ENCODE measurements at places on chromosomes 12 and 14. TPM values are rescaled to one million over a fixed set of nuclear protein-coding genes. Genes with fewer than 3 reads are reported as not detected.

GPX2 gene
- 1,067 TPM for polyA plus RNA-seq

GLT1D1 gene
- polyA plus RNA-seq, result 14.6 TPM

ERH gene
- 49.2 TPM for polyA plus RNA-seq

GPR84 gene
- not detected for polyA plus RNA-seq

CCDC175 gene
- polyA plus RNA-seq, result not detected

EML5 gene
- 0.09 TPM for polyA plus RNA-seq

GARIN6 gene
- polyA plus RNA-seq, result not detected

TMEM132D gene
- 0.01 TPM for polyA plus RNA-seq

POTEG gene
- polyA plus RNA-seq, result not detected

SLC17A8 gene
- polyA plus RNA-seq, result 0.20 TPM

- no peaks in the 10 kb centered on the region for H3K4me1 ChIP-seq
- no peak overlapping the region for H3K4me3 ChIP-seq
- H3K27me3 ChIP-seq, result no peaks in the 10 kb centered on the region
- DNase-seq, result no peak
- no peaks in the 10 kb centered on the region for H3K36me3 ChIP-seq
Measured at GRCh38 chr14:90105756-90106155, 44.0 kb downstream of the KCNK13 start.

GRCh38 chr12:56953314-56953713, 4.1 kb downstream of the RDH16 start:
- DNase-seq, result peak; percentile 25
- peaks cover 54% of the 10 kb centered on the region for H3K36me3 ChIP-seq
- peaks cover 11% of the 10 kb centered on the region for H3K4me1 ChIP-seq

- H3K27ac ChIP-seq, result peak overlapping the region; percentile 86
- DNase-seq, result no peak
- no peak overlapping the region for H3K4me3 ChIP-seq
- H3K36me3 ChIP-seq, result no peaks in the 10 kb centered on the region
- peaks cover 9% of the 10 kb centered on the region for H3K4me1 ChIP-seq
Measured at GRCh38 chr12:27193854-27194544, 50.1 kb upstream of the STK38L start.

DNA sequence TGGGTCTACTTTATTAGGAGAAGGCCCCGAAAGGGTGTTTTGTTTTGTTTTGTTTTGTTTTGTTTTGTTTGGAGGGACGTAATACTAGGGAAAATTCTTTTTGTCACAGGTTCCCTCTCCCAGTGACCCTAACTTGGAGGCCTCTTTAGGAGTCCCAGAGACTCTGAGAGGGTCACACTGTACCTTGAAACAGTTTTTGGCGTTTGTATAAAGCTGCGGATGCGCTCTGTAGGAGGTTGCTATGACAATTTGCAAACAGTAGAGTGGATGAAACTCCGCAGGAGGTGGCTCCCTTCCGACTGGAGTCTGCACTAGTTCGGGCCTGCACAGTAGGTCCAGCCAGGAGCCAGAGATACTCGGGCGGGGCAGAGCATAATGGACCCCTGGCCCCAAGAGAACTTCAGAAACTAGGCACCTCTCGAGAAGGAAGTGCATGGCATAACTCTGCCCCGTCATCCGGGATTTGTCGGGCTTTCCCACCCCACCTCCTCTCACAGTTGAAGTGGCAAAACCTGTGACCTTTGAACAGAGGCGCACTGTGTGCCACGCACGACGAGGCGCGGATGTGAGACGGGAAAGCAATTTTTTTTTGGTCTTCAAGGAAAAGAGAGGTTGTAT, 1.3 kb upstream of the DYRK2 start:
- no peak for DNase-seq
- H3K36me3 ChIP-seq, result no peaks in the 10 kb centered on the region
- peak overlapping the region; percentile 71 for H3K27ac ChIP-seq
- no peaks in the 10 kb centered on the region for H3K27me3 ChIP-seq

DNA sequence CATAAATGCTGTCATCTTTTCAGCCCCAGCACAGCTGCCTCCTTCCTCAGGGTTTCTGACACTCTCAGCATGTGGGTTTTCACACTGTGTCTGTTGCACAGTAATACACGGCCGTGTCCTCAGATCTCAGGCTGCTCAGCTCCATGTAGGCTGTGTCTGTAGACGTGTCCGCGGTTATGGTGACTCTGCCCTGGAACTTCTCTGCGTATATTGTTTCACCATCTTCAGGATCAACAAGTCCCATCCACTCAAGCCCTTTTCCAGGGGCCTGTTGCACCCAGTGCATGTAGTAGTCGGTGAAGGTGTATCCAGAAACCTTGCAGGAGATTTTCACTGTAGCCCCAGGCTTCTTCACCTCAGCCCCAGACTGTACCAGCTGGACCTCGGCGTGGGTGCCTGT, 1210.6 kb downstream of the TMEM121 start:
- DNase-seq, result no peak
- no peak overlapping the region for H3K4me3 ChIP-seq
- no peaks in the 10 kb centered on the region for H3K4me1 ChIP-seq
- no peaks in the 10 kb centered on the region for H3K27me3 ChIP-seq
- H3K36me3 ChIP-seq, result no peaks in the 10 kb centered on the region

DNA sequence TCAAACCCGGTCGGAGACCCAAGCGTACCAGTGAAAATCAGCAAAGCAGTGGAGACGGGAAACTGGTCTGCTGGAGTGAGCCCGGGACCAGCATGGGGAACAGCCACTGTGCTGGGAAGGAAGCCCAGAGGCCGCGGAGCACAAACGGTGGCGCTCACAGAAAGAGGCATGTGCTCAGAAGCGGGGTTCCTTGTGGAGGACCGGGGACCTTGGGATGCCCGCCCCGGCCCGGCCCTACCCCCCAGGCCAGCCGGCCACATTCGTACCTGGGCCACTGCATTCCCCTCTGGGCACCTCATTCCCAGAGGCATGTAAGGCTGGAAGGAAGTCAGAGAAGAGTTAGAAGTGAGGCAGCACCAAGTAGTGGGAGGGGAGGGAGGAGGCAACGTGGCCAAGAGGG, 79.3 kb downstream of the RFLNA start:
- no peaks in the 10 kb centered on the region for H3K27me3 ChIP-seq
- H3K4me1 ChIP-seq, result peaks cover 41% of the 10 kb centered on the region
- DNase-seq, result no peak

GRCh38 chr12:52906191-52906601, 1.3 kb upstream of the KRT8 start:
- no peak overlapping the region for H3K4me3 ChIP-seq
- no peak overlapping the region for H3K27ac ChIP-seq
- DNase-seq, result no peak
- H3K27me3 ChIP-seq, result no peaks in the 10 kb centered on the region
- peaks cover 20% of the 10 kb centered on the region for H3K4me1 ChIP-seq

DNA sequence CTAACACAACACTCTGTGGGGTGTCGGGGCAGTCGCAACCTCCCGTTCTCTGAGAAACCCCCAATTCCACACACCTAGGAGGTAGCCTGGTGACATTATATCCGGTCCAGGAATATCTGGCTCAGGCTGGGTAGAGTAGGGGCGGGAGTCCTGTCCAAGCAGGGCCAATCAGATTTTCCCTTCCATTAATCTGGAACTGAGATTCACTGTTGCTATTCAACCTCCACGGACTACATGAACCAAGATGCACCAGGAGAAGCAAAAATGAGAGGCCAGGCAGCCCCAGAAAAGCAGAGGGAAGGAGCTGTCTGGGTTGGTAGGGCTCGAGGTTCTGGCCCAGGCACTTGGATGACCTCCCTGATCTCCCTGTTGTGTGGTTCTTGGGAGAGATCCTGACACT, 51.0 kb downstream of the NINJ2 start:
- H3K36me3 ChIP-seq, result no peaks in the 10 kb centered on the region
- DNase-seq, result no peak
- peaks cover 38% of the 10 kb centered on the region for H3K4me1 ChIP-seq
- H3K27me3 ChIP-seq, result no peaks in the 10 kb centered on the region
- H3K27ac ChIP-seq, result no peak overlapping the region
- no peak overlapping the region for H3K4me3 ChIP-seq

DNA sequence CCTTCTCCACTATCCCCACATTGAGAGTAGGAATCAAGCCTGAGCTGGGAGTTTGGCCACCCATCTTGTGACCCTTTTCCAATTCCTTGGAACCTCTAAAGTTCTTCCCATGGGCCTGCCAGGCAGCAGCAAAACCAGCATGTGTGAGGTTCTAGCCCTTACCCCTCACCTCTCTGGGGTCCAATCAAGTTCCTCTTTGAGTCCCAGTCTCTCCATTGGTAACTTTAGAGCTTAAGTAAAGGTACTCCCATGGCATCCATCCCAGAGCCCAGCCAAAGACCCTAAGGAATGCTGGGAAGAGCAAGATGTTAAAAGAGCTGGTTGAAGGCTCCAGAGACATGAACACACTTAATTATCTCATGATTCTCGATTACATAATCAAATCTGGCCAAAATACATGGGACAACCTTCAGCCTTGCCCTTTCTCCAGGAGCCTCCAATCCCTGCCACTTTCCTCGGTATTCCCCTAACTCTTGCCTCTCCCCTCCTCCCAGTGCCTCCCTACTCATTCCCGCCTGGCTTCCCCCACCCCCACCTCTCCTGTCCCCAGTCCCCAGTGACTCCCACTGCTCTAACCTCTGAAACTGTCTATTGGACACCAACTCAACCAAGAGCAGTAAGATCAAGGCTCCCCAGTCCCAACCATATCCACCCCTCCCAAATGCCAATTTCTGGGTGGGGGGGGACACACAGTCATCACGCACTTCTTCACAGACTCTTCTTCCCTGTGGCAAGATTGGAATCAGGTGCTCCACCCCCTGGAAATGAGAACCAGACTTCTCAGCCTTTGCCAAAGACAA, 4.8 kb upstream of the TNS2 start:
- H3K27me3 ChIP-seq, result no peaks in the 10 kb centered on the region
- H3K4me3 ChIP-seq, result no peak overlapping the region
- peak overlapping the region; percentile 88 for H3K27ac ChIP-seq
- no peak for DNase-seq
- H3K36me3 ChIP-seq, result no peaks in the 10 kb centered on the region
- H3K4me1 ChIP-seq, result peaks cover 6% of the 10 kb centered on the region

GRCh38 chr12:53492830-53493609, 6.2 kb downstream of the MAP3K12 start:
- peak overlapping the region; percentile 80 for H3K27ac ChIP-seq
- no peaks in the 10 kb centered on the region for H3K27me3 ChIP-seq
- peaks cover 5% of the 10 kb centered on the region for H3K4me1 ChIP-seq

DNA sequence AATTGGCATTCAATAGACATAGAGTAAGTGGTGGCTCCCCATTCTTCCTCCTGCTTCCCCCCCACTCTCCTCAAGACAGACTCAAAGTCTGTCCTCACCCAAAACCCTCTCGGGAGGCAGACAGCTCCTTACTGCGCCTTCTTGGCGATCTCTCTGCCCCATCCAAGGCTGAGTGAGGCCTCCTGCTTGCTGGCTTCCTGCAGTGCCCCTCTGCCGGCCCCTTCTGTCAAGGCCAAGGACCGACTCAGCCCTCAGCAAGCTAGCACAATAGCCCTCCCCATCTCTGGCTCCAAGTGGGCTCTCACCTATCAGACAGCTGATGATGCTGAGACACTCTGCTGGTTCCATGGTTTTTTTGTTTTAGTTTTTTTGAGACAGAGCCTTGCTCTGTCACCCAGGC, 62.5 kb upstream of the DLK1 start:
- peaks cover 3% of the 10 kb centered on the region for H3K4me1 ChIP-seq
- no peak for DNase-seq
- H3K27me3 ChIP-seq, result no peaks in the 10 kb centered on the region

DNA sequence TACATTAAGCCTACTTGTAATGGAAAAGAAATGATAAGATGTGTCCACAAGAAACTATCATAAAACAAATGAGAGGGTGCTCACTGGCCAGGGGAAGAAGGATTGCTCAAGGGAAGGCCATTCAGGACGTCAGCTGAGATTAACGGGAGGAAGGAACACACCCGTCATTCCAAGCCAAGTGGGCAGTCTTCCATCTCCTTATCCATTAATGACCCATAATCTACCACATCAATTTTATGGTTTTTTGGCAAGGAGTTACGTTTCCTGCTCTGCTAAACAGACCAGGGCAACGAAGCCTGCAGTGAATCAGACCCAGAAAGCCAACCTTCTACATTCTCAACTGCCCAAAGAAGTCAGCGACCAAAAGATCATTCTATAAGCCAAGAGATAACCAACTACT, 25.1 kb downstream of the PRKAB1 start:
- DNase-seq, result no peak
- H3K36me3 ChIP-seq, result no peaks in the 10 kb centered on the region
- H3K4me1 ChIP-seq, result no peaks in the 10 kb centered on the region
- H3K27me3 ChIP-seq, result no peaks in the 10 kb centered on the region
- H3K27ac ChIP-seq, result no peak overlapping the region

DNA sequence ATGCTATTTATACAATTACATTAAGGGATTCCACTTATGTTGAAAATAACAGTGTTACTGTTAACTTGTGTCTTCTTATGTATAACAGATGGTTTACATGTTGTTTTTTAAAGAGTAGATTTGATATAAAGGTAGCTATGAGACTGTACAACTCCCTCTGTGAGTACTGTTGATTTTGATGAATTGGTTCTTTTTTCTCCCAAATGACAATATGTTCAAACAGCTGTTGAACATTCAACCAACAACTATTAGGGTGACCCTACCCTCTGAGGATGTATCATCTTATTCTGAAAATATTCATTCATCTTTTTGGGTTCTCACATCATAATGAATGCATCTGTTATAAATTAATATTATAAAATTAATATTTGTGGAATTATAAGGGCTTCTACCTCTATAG, 456.9 kb upstream of the MGAT4C start:
- H3K36me3 ChIP-seq, result no peaks in the 10 kb centered on the region
- no peak for DNase-seq
- H3K27ac ChIP-seq, result no peak overlapping the region
- H3K27me3 ChIP-seq, result no peaks in the 10 kb centered on the region
- H3K4me1 ChIP-seq, result no peaks in the 10 kb centered on the region
- no peak overlapping the region for H3K4me3 ChIP-seq

- no peak overlapping the region for H3K27ac ChIP-seq
- no peaks in the 10 kb centered on the region for H3K27me3 ChIP-seq
- H3K4me1 ChIP-seq, result no peaks in the 10 kb centered on the region
- H3K4me3 ChIP-seq, result no peak overlapping the region
Measured at GRCh38 chr12:78559416-78559815, 305.2 kb upstream of the SYT1 start.
